ENCODE measurements at places on chromosomes 2 and 18. TPM values are rescaled to one million over a fixed set of nuclear protein-coding genes. Genes with fewer than 3 reads are reported as not detected.
A peak's percentile ranks its signal among the peaks of the same experiment; 100 is the strongest.

DNA sequence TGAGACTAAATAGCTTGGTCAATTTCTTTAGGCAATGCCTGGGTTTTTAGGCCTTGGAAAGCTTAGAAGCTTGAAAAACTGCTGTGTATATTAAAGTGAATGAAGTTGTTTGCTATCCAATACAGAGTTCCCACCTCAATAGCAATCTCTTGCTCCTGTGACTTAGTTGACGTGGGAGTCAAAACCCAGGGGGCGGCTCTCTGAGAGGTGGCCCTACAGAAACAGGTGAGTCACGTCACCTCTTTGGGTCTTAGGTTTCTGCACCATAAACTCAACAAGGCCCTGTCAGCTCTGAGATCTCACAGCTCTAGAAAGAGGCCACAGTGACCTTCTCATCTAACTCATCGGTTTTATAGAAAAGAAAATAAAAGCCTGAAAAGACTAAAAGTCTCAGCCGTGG lies 79.6 kb downstream of the ADD2 start:
- no peak for DNase-seq
- no peaks in the 10 kb centered on the region for H3K36me3 ChIP-seq
- no peaks in the 10 kb centered on the region for H3K27me3 ChIP-seq
- no peaks in the 10 kb centered on the region for H3K4me1 ChIP-seq
- no peak overlapping the region for H3K4me3 ChIP-seq

DNA sequence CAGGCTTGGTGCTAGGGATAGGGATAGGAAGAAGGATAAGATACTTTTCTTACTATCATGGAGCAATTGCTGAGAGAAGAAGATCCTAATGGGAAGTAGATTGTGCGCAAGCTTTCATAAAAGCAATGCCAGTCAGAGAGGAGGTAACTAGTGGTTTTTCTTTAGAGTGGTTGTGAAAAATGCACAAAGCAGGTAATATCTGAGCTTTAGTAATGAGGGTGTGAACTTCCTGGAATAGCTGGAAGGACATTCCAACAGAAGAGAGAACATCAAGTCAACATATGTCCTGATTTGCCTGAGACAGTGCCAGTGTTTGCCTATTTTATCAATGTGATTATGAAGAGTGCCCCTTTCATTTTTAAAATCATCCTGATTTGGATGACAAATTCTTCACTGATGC lies 34.1 kb downstream of the CCBE1 start:
- no peaks in the 10 kb centered on the region for H3K36me3 ChIP-seq
- no peaks in the 10 kb centered on the region for H3K4me1 ChIP-seq
- peaks cover 3% of the 10 kb centered on the region for H3K27me3 ChIP-seq
- no peak overlapping the region for H3K27ac ChIP-seq
- H3K4me3 ChIP-seq = no peak overlapping the region

DNA sequence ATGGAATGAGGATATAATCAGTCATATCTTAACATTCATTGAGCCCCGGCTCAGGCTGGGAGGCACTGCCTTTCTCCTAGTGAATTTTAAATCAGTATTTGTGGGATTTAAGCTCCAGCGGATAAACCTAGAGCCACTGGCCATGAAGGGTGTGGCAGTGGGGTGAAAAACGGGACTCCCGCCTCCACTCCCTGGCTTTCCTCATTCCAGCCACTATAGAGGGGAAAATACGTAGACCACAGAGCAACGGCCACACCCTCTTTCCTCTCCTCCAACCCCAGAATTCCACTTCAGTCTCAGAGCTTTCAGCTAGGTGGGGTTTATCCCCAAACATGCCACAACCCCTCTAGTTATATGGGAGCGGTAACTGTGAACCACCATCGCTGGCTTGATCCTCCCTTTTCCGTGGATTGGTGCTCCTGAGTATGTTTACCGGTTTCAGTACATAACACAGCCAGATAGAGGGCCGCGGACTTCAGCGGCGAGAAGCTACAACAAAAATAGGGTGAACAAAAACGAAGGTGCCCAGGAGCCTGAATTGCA lies 70.6 kb upstream of the ITGB6 start:
- peak overlapping the region; percentile 29 for H3K4me3 ChIP-seq
- H3K4me1 ChIP-seq = peaks cover 40% of the 10 kb centered on the region
- no peak overlapping the region for H3K27ac ChIP-seq
- H3K27me3 ChIP-seq = no peaks in the 10 kb centered on the region
- peaks cover 24% of the 10 kb centered on the region for H3K36me3 ChIP-seq

- H3K27ac ChIP-seq = peak overlapping the region; percentile 98
- peak; percentile 82 for DNase-seq
- no peaks in the 10 kb centered on the region for H3K27me3 ChIP-seq
- peak overlapping the region; percentile 56 for H3K4me3 ChIP-seq
Observed at GRCh38 chr2:30336978-30337841, 105.9 kb downstream of the LBH start.

GRCh38 chr2:213022987-213023386 lies 128.4 kb downstream of the IKZF2 start:
- H3K4me1 ChIP-seq = peaks cover 23% of the 10 kb centered on the region
- no peak overlapping the region for H3K4me3 ChIP-seq
- DNase-seq = no peak
- peaks cover 8% of the 10 kb centered on the region for H3K27me3 ChIP-seq

DNA sequence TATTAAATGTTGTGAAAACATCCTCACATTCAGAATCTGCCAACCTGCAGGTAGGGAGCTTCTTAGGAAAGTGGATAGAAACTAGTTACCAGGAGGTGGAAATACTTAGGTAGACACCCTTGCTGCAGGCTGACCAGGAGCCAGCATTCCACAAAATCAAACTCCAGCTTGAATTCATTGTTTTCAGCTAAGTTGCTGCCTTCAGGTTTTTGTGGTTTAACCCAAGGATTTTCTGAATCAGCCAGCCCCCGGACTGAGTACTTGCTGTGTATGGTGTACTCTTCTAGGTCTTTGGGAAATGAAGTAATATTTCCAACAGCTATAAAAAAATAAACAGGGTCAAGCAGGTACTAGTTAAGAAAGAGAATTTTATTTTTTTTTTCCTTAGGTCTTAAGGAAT lies 192.1 kb upstream of the CHST9 start:
- H3K36me3 ChIP-seq = no peaks in the 10 kb centered on the region
- H3K4me1 ChIP-seq = no peaks in the 10 kb centered on the region
- H3K27ac ChIP-seq = no peak overlapping the region
- H3K4me3 ChIP-seq = no peak overlapping the region
- no peaks in the 10 kb centered on the region for H3K27me3 ChIP-seq
- DNase-seq = no peak

DNA sequence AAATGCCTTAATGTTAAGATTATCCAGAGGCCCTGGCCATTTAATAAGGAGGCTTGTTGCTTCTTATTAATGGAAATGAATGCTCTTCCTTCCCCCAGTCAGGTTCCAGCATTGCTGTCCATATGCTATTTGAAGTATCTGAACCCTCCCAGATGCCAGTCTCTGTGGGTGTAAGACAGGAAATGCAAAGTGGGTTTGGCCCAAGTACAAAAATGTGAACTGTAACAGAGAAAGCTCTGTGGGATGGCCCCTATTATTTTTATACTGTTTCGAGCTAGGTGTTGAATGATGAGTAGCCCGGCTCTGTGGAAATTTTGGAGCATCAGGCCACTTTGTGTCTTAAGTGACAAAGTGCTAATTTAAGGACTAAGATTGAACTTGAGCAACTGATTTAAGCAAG lies 141.0 kb downstream of the UXS1 start:
- no peak for DNase-seq
- no peaks in the 10 kb centered on the region for H3K27me3 ChIP-seq
- peaks cover 53% of the 10 kb centered on the region for H3K4me1 ChIP-seq
- no peak overlapping the region for H3K4me3 ChIP-seq
- H3K27ac ChIP-seq = no peak overlapping the region

SLC14A1 gene
- 1.3 TPM for total RNA-seq

GALNT14 gene
- 0.83 TPM for total RNA-seq

SLC5A7 gene
- not detected for total RNA-seq

KLHL41 gene
- not detected for total RNA-seq

TRABD2A gene
- total RNA-seq = 37.2 TPM

CABYR gene
- 0.83 TPM for total RNA-seq

PXDN gene
- total RNA-seq = 0.81 TPM

MRPL44 gene
- total RNA-seq = 39.7 TPM

All from activated CD4-positive, alpha-beta T cell treated with anti-CD3 and anti-CD28 coated beads for 36 hours (primary cell).